Anterior cingulate cortex (tissue), 58 donors: ENCODE measurements at places on chromosomes 6 and 20.

DNA sequence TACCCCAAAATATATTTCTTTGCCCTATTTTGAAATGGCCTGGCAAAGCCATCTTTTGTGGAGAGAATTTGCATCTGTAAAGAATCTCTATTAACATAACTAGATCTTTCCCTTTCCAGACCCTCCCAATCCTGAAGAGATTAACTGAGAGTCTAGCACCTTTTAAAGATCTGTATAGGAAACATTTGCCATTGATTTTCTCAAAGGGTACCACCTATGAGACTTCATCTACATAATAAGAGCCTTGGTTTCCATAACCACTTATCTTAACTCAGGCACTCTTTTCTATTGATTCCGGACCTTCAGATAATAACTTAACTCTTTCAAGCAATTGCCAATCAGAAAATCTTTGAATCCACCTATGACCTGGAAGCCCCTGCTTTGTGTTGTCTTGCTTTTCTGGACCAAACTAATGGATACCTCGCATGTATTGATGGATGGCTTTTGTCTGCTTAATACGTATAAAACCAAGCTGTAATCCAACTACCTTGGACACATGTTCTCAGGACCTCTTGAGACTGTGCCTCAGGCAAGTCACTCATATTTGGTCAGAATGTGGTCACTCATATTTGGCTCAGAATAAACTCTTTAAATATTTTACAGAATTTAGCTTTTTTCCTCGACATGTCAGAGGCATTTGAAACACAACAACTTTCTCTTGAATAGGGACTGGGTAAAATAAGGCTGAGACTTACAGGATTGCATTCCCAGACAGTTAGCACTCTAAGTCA is 31.4 kb downstream of the SLC22A2 start:
- DNase-seq: no peak

- DNase-seq: peak; percentile 80
These were observed 2.0 kb upstream of the KCNB1 start for GRCh38 chr20:49484180-49485140.

DNA sequence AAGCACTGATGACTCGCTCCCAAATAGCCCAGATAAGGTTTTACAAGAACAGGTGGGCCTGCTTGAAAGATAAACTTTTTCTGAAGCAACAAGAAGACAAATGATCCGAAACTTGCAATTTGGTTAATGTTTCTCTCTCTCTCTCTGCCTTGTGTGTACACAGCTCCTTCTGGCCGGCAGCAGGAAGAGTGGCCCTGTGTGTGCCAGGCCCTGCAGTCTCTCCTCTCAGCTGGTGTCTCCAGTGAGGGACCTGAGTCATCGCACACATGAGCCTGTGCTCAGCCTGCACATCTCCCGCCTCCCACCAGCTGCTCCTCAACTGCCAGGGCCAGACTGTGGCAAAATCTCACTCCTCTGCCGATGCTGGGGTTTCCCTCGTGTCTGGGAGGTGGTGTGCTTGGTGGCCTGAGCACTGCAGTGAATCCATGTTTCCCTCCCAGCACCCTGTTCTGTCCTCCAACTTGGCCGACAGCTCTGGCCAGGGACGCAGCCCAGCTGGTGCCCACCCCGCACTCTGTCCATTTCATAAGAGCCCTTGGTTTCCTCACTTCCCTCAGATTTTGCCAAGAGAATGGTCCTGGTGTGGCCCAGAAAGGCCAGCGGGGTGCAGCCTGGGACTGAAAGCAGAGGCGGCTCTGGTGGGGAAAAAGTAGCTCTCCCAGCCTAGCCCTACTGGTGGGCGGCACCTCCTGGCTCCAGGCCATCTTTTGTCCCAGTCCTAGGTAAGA is 49.4 kb downstream of the ERMARD start:
- peak; percentile 55 for DNase-seq

DNA sequence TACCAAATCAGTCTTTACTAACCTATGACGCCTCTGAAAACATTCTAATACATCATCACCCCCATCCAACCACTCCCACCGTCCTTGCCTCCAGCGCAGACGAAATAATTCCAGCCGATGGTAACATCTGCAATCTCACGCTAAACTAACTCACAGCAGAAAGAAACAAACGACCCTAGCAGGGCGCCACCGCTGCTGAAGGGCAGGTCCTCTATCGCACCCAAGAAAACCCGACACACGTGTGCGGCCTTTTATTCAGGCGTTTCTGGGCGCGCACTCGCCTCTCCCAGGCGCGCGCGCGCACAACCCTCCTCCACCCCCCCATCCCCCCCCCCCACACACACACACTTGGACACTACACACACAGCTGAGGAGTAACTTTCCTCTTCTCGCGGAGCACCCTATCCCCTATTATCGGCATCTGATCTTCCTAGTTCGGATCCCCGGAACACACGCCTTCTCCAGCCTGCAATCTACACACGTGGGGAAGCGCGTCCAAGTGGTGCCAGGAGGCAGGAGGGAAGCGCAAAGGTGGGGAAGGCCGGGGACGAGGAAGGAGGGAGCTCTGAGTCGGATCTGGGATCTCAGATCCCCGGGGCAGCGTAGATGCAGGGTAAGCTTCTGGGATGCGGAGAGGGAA is 1.4 kb downstream of the GFOD1 start:
- DNase-seq: peak; percentile 41

DNA sequence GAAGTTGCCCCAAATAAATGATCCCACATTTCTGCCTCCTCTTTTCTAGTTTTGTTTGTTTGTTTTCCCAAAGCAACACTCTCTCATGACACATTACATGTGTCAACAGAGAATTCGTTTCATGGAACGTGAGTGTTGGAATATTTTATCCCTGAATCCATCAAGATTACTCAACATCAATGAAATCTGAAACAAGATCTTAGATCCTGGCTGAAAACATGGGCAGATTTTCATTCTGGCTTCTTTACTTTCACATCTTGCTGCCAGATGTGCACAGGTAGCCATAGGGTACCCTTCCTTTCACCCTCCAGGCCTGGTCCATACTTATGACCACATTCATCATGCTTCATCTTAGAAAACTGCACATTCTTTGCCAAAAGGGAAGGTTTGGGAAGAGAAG is 347.0 kb downstream of the DOK5 start:
- DNase-seq: no peak

DNA sequence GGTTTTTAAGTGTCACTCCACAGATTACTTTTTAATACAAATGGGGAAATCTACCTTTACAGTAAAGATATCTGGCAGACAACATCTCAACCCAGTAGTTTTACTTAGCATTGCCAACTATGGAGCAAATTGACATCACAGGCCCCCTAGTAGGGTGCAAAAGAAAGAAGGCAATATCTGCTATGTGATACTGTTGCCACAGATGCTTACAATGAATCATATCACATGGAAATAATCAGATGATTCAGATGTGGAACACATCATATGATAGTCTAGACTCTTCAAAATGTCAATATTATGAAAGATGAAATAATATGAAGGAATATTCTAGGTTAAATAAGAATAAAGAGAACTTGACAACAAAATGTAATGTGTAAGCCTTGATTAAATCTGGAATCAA is 322.5 kb downstream of the BMP2 start:
- no peak for DNase-seq

DNA sequence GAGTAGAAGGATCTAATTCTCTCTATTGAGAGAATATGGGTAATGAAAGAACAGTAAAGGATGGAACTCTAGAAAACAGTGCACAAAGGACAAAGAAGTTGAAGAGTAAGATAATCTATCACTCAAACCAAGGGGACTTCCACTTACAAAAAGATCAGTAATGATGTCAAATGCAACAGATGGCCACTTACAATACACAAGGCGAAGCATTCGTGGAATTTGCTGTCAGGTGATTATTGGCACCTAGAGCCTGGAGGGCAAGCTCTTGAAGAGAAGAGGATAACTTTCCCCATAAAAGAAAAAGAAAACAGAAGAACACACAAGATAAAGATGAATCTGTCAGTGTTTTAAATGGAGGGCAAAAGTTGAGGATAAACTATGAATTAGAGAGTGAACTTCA is 256.0 kb upstream of the TCF21 start:
- DNase-seq: no peak

DNA sequence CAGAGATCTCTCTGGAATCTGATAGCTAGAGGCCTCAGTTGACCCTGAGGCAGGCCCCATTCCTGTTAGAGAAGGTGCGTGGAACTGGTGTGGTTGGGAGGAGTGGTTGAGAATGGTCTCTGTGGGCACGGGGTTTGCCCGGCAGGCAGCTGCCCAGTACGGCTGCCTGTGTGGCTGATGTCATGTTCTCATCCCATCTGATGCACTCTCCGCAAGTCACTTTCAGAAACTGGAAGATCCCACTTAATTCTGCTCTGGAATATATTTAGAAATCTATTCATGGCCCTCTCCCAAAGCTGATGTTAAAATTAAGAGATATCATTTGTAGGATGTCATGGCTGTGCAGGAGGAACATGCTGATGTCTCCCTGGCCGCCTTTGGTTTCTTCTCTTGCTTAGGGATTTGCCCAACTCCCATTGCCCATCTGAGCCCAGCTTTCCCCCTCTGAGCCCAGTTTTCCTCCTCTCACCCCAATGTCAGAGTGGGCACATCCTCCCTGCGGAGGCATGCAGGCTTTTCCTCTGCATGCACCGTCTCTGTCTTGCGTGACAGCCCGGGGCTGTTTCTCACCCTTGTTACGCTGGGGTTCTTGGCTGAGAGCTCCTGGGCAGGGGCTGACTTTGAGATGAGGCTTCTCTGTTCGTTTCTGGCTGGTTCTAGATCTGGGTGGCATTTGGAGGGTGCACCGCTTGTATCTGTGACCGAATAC is 21.0 kb downstream of the PHACTR3 start:
- DNase-seq: no peak

DNA sequence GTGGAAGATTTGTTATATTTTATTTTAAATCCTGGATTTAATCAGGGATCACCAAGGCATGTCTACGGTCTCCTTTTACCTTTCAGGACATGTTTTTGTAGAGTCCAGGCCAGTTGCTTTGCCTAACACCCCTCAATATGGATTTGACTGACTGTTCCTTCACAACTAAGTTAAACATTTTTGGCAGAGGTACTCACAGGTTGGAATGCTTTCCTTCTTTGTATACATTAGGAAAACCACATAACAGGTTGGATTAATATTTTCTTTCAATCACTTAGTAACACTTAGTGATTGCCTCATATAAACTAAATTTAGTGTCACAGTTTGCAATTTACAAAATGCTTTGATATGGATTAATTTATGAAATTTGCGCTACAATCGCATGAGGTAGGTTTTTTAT is 64.5 kb downstream of the IPCEF1 start:
- no peak for DNase-seq

DNA sequence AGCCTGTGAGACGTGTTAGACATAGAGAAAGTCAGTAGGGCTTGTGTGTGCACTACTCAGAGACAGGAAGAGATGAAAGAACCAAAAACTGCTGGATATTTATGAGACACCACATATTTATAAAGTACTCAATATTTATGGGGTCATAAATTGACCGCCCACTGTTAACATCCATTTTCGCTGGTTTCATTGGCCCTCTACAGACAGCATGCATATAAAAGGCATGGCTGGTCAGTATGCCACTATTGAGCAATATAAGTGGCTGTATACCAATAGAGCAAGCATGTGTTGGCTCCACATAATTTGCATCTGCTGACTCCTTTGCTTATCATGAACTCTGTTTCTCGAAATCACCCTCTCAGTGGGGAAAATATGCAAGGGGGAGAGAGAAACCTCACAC is 110.3 kb upstream of the BTN3A2 start:
- no peak for DNase-seq

- DNase-seq: no peak
These were observed 23.4 kb downstream of the MGME1 start for GRCh38 chr20:17992224-17992637.

DNA sequence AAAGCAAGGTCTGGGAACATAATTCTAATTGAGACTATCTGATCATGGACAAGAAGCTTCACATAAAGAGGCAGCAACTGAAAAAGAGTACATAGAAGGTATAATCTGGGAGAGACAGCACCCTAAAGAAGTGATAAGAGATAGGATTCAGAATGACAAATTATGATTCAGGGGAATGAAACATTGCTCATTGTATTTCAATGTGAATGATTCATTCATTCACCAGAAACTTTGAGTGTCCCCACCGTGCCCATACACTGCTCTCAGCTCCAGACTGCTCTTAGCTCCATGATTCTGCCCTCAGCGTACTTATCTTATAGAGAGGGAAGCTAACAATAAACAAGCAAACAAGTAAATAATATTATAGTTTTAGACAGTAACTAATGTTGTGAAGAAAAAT is 329.3 kb upstream of the IRAK1BP1 start:
- DNase-seq: no peak
